ENCODE measurements at places on chromosomes 2 and 18.

- no peak for DNase-seq
Measured at GRCh38 chr2:62112179-62112578, 83.7 kb upstream of the B3GNT2 start.

DNA sequence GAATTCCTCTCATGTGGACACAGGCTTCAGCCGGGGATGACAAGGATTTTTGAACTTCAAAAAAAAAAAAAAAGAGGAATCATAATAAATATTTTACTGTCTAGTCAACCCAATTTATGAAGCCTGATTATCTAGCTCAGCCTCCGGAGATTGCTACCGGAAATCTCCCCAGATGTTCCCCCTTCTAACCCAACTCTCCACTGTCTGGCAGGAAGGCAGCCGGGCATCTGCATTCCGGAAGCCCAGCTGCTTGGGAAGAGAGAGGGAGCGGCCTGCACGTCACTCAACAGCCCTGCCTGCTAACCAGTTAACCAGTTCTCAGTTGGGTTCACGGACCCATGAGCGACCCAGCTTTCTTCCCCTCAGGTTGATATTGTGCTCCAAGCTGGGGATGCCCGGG, 87.2 kb upstream of the POU3F3 start:
- no peak for DNase-seq

DNA sequence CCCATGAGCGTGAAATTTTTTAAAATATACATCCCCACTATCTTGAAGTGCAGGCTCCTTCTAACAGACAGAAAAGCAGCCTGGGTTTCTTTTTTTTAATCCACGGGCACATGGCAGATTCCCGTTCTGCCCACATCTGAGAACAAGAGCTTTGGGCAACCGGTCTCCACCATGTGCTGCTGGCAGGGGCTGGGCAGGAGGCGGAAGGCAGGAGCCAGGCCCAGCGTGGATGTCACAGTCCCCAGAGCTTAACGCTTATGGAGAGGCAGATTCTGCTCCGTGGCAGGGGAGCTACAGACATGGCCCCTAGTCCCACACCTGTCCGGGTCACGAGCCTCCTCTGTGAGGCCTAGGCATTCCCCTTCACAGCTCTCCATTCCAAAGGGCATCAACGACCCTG, 503.0 kb upstream of the MYT1L start:
- DNase-seq: no peak

DNA sequence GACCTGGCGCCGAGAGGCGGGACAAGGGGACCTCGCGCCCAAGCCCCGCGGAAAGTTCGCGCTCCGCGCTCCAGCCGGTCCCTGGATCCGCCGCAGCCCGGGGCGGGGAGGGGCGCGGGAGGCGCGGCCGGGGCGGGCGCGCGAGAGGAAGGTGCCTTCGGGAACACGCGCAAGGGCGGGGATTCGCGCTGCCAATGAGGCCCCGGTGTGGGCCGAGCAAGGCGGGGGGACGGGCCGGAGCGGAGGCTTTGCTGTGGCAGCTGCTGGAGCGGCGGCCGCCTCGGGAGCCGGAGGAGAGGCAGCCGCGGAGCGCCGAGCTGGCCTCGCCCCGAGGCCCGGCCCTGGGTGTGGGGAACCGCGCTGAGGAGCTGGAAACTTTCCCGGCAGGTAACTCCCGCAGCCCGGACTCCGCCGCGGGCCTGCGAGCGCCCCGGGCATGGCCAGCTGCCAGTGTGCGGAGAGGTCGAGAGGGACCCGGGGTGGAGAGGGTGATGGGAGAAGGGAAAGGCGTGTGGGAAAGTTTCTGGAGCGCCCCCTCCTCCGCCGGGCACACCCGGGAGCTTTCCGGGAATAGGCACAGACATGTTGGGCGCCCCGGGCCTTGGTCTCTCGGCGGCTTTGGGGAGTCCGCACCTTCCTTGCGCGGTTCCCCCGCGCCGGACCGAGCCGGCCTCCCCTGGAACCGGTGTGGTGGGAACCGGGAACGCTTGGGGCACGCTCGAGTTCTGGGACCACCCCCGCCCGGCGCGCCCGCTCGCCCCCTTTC, at the start of gene TANC1:
Gene TANC1 (plus strand): TSS at position 245 of the 766 bp plus-strand sequence. CDS start 97,271 bp downstream, outside the sequence.
- peak; percentile 90 for DNase-seq

DNA sequence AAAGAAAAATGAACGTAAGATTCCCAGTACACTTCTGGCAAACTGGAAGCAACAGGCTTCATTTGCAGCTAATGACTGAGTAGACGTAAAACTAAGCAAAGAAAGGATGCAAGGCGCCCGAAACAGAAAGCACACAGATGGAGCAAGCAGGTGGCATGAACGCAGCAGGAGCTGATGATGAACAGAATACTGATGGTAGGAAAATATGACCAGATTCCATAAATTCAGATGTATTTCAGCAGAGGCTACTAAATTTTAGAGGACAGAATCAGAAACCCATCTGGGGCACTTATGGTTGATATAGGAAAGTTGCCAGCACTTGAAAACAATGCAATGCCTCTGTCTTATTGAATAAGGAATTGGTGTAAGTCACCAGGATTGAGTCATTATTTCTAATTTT, 658.7 kb upstream of the LINC00305 start:
- DNase-seq: no peak

DNA sequence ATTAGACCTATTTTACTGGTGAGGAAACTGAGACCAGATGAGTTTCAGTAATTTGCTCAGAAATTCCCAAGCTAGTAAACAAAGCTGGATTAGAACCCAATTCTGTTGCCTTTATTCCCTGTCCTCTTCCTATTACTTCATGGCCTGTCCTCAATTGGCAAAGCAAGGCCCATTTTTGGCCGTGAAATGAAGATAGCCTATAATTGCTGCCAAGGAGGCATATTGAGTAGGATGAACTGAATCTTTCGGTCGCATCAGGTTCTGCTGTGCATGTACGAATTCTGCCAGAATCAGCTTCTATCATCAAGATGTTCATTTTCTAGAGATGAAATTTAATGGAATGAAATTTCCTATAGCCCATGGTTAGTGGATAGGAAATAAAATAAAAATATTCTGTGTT, 1485.2 kb upstream of the PIK3C3 start:
- DNase-seq: no peak

GRCh38 chr18:6547476-6547875, 132.8 kb upstream of the L3MBTL4 start:
- no peak for DNase-seq

GRCh38 chr2:214679736-214680135, 129.7 kb downstream of the BARD1 start:
- DNase-seq: no peak

DNA sequence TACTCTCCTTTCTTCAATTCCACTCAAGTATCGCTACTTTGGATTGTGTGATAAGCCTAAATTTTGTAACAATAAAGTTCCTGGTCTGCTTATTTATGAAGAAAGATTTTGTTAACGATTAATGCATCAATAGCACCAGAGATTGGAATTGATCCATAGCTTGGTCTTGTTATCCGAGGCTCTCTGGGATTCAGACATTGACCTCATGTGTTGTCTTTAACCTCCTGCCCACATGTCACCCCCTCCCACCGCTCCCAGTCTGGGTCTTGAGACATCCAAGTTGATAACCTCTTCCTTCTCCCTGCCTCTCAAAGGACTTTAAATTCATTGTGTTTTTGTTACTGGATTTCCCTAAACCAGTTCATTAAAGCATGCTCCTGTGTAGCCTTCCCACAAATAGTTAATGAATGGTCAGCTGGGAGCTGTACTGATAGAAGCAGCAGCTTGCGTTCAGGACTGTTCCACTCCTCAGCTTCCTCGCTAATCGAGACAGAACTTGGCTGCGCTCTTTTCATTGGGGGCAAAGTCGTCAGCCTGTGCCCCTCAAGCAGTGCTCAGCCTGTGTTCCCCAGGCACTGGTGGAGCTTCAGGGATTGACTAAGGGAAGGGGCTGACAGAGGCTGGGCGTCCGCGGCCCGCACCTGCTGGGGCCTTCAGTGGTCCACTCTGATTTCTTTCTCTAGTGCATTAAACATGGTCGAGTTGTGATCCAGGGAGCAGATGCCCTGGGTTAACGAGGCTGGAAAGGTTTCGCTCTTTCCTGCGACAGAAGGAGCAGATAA, 18.9 kb downstream of the ASB1 start:
- no peak for DNase-seq

Measured in nucleus accumbens (tissue), 56 donors.